ENCODE measurements at places on chromosomes 2 and 18. TPM values are rescaled to one million over a fixed set of nuclear protein-coding genes. Genes with fewer than 3 reads are reported as not detected.

- no peak overlapping the region for H3K4me3 ChIP-seq
- no peaks in the 10 kb centered on the region for H3K4me1 ChIP-seq
- H3K27ac ChIP-seq: no peak overlapping the region
- no peak for DNase-seq
Observed at GRCh38 chr2:157345647-157346389, 20.2 kb upstream of the ERMN start.

Gene LHCGR
- total RNA-seq: not detected

DNA sequence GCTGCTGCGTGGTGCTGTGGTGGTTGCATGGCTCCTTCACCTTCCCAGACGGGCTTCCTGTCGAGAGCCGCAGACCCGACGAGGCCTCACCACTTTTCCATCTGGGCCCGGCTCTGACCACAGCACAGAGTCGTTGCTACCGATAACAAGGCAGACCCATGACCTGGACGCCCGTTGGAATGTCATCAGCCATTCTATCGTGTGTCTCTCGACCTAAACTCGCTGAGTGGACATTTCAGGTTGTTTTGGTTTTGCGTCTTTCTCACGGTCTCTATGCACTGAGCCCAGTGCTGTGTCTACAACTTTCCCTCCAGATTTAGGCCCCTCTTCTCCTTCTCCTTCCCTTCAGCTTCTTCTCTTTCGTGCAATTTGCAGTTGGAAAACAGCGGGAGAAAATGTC, 204.7 kb upstream of the TPO start:
- H3K36me3 ChIP-seq: no peaks in the 10 kb centered on the region
- H3K27ac ChIP-seq: no peak overlapping the region
- H3K4me1 ChIP-seq: no peaks in the 10 kb centered on the region
- H3K4me3 ChIP-seq: no peak overlapping the region
- DNase-seq: no peak
- H3K27me3 ChIP-seq: no peaks in the 10 kb centered on the region

DNA sequence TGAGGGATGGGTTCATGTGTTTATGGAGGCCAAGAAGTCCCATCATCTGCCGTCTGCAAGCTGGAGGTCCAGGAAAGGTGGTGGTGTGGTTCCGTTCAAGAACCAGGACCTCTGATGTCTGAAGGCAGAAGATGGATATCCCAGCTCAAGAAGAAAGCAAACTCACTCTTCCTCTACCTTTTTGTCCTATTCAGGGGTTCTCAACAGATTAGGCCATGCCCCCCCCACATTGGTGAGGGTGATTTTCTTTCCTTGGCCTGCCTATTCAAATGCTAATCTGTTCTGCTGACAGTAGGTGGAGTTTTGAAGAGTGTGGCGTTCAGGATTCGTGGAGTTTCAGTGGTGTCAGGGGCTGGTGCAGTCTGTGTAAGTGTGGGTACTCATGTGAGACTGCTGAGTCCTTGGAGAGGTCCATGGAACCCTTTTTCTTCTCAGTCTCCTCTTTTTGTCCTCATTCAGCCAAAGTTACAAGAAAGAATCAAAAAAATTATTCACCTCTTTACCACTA, 5.9 kb downstream of the MSL3B start:
- H3K27ac ChIP-seq: no peak overlapping the region
- no peak for DNase-seq
- no peaks in the 10 kb centered on the region for H3K36me3 ChIP-seq
- H3K4me1 ChIP-seq: no peaks in the 10 kb centered on the region

Gene RSAD2
- 11.3 TPM for total RNA-seq

GRCh38 chr2:120293096-120294007, 40.7 kb downstream of the RALB start:
- H3K27me3 ChIP-seq: no peaks in the 10 kb centered on the region
- H3K4me1 ChIP-seq: peaks cover 18% of the 10 kb centered on the region
- DNase-seq: no peak
- peak overlapping the region; percentile 19 for H3K27ac ChIP-seq

Gene SCG2
- total RNA-seq: not detected

GRCh38 chr2:237968048-237968862, 1.4 kb downstream of the UBE2F start:
- H3K27ac ChIP-seq: peak overlapping the region; percentile 83
- H3K27me3 ChIP-seq: no peaks in the 10 kb centered on the region
- H3K4me1 ChIP-seq: peaks cover 27% of the 10 kb centered on the region
- peak overlapping the region; percentile 92 for H3K4me3 ChIP-seq
- no peak for DNase-seq

GRCh38 chr2:8659092-8659734, 22.6 kb upstream of the ID2 start:
- H3K36me3 ChIP-seq: no peaks in the 10 kb centered on the region
- H3K4me1 ChIP-seq: no peaks in the 10 kb centered on the region
- H3K4me3 ChIP-seq: no peak overlapping the region
- no peak for DNase-seq
- no peak overlapping the region for H3K27ac ChIP-seq

Gene IL18RAP
- total RNA-seq: 8.0 TPM

- H3K36me3 ChIP-seq: no peaks in the 10 kb centered on the region
- no peak overlapping the region for H3K27ac ChIP-seq
- DNase-seq: no peak
- H3K27me3 ChIP-seq: no peaks in the 10 kb centered on the region
- peaks cover 28% of the 10 kb centered on the region for H3K4me1 ChIP-seq
Observed at GRCh38 chr2:102230410-102230909, 43.6 kb downstream of the IL1RL2 start.

Gene PIAS2
- 33.5 TPM for total RNA-seq

Gene BCL2L11
- 48.7 TPM for total RNA-seq

DNA sequence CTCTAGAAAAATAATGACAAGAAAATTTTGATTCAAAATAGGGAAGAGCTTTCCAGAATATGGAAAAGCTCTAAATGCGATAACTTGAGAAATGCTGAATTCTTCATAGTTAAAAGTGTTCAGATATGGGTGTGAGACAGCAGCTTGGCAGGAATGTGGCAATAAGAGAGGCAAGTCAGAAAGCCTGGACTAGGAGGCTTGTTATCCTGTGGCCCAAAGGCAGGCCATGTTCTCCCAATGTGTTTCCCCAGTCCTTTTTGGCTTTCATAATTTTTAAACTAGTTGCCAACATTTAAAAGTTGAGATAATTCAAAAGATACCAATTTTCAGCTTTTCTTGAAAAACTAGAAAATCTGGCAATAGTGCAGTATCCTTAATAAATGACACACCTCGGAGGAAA, 366.3 kb upstream of the FANCL start:
- no peak overlapping the region for H3K4me3 ChIP-seq
- H3K36me3 ChIP-seq: no peaks in the 10 kb centered on the region
- H3K4me1 ChIP-seq: no peaks in the 10 kb centered on the region
- H3K27me3 ChIP-seq: no peaks in the 10 kb centered on the region
- no peak for DNase-seq

DNA sequence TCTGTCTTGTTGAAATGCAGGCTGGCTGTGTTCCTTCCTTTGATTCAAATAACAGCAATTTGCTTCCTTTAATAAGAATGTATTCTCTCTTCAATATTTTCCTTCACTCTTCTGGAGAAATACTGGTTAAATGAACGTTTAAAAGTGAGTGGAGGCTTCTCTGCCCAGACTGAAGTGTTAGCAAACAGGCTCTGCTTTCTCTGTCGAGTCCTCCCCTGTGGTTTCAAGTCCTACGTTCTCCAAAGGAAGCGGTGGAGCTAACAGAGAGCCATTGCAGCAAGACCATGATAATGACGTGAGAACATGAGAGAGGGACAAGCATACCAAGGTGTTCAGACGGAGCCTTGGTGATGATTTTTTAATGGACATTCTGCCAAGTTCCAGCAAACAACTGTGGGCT, 26.2 kb upstream of the PID1 start:
- no peak overlapping the region for H3K4me3 ChIP-seq
- DNase-seq: no peak
- H3K27ac ChIP-seq: peak overlapping the region; percentile 51
- H3K27me3 ChIP-seq: no peaks in the 10 kb centered on the region
- peaks cover 3% of the 10 kb centered on the region for H3K4me1 ChIP-seq

DNA sequence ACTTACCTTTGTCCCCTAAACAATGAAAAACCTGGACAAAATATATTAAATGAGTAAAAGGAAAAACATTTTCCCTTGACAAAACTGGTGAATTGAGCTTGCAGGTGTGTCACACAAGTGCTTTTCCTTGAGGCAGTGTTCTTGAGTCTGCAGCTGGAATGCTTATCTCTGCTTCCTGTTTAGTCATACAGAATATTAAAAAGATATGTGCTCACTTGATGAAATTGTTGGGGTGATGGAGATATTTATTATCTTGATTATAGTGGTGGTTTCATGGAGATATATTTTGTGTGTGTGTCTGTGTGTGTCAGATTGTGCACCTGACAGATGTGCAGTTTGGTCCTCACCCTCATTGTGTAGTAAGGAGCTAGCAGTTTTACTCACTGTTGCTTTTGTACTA, 3.3 kb downstream of the TAF1B start:
- no peak overlapping the region for H3K27ac ChIP-seq
- no peak for DNase-seq
- H3K27me3 ChIP-seq: no peaks in the 10 kb centered on the region
- no peak overlapping the region for H3K4me3 ChIP-seq

- H3K27me3 ChIP-seq: no peaks in the 10 kb centered on the region
- DNase-seq: no peak
- no peak overlapping the region for H3K4me3 ChIP-seq
- no peak overlapping the region for H3K27ac ChIP-seq
- H3K36me3 ChIP-seq: peaks cover 100% of the 10 kb centered on the region
- H3K4me1 ChIP-seq: no peaks in the 10 kb centered on the region
Observed at GRCh38 chr18:74509856-74510769, 13.9 kb downstream of the CNDP2 start.

GRCh38 chr2:151782378-151783132, 45.7 kb downstream of the ARL5A start:
- no peak for DNase-seq
- no peaks in the 10 kb centered on the region for H3K27me3 ChIP-seq
- H3K36me3 ChIP-seq: peaks cover 7% of the 10 kb centered on the region

- no peak overlapping the region for H3K27ac ChIP-seq
- no peak overlapping the region for H3K4me3 ChIP-seq
- no peaks in the 10 kb centered on the region for H3K36me3 ChIP-seq
- no peaks in the 10 kb centered on the region for H3K27me3 ChIP-seq
- DNase-seq: no peak
Observed at GRCh38 chr2:30927465-30928075, 120.3 kb upstream of the CAPN13 start.

DNA sequence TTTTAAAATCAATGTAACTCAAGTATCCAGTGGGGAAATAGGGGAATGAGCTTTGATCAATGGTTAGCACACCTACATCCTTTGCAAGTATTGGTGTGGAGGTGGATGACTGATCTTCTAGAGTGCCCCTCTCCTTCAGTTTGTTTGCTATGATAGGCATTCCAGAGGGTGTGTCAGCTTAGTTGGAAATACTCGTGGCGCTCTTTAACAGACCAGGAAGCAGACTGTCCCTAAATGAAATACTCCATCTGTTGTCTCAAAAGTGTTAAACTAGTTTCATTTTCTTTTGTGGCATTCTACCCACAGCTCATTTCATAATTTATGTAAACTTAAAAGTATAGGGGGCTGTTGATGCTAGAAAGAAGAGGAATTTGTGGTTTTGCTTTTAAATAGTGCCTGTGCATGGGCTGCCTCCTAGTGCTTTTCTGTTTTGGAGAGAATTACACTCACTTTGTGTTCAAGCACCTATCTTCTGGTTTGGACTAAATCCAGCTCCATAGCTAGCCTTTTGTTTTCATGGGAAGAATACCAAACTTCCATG, 66.2 kb downstream of the STAT1 start:
- DNase-seq: no peak
- H3K4me3 ChIP-seq: no peak overlapping the region
- no peaks in the 10 kb centered on the region for H3K27me3 ChIP-seq
- no peaks in the 10 kb centered on the region for H3K36me3 ChIP-seq
- H3K27ac ChIP-seq: peak overlapping the region; percentile 59

Gene ADAM23
- 1.9 TPM for total RNA-seq

GRCh38 chr18:21996351-21996826, 173.0 kb upstream of the GATA6 start:
- H3K27ac ChIP-seq: peak overlapping the region; percentile 54
- no peak for DNase-seq
- H3K4me1 ChIP-seq: peaks cover 14% of the 10 kb centered on the region
- H3K27me3 ChIP-seq: no peaks in the 10 kb centered on the region

GRCh38 chr2:191385416-191386160, 140.4 kb downstream of the MYO1B start:
- H3K27me3 ChIP-seq: no peaks in the 10 kb centered on the region
- no peak for DNase-seq
- peak overlapping the region; percentile 19 for H3K27ac ChIP-seq
- no peak overlapping the region for H3K4me3 ChIP-seq
- peaks cover 13% of the 10 kb centered on the region for H3K4me1 ChIP-seq

Gene ANKRD62
- total RNA-seq: 6.3 TPM

Gene CNGA3
- total RNA-seq: 0.61 TPM

DNA sequence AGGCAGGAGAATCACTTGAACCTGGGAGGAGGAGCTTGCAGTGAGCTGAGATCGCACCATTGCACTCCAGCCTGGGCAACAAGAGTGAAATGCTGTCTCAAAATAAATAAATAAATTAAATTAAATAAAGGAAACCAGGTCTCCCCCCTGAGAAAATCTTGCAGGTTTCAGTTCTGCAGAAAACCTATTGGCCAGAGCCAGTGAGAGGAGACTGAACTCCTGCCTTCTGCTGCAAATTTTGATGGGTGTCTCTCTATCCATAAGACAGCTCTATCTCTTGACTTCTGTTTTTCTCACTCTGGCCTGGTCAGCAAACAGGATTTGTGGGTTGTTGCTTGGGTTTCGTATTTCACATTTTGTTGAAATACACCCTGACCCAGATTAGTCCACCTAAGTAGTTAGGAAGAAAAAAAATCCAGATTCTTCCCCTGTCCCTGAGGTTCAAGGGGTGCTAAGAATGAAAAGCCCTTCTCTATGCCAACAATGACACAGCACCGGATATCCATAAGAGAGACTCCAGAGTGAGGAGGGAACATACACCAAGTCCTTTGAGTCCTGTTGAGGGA, 86.7 kb upstream of the MAP4K4 start:
- no peak for DNase-seq
- H3K27me3 ChIP-seq: no peaks in the 10 kb centered on the region
- H3K27ac ChIP-seq: no peak overlapping the region
- no peaks in the 10 kb centered on the region for H3K4me1 ChIP-seq

GRCh38 chr18:27673861-27674260, 488.8 kb upstream of the CHST9 start:
- no peak overlapping the region for H3K27ac ChIP-seq
- no peaks in the 10 kb centered on the region for H3K27me3 ChIP-seq
- H3K36me3 ChIP-seq: no peaks in the 10 kb centered on the region
- H3K4me3 ChIP-seq: no peak overlapping the region

DNA sequence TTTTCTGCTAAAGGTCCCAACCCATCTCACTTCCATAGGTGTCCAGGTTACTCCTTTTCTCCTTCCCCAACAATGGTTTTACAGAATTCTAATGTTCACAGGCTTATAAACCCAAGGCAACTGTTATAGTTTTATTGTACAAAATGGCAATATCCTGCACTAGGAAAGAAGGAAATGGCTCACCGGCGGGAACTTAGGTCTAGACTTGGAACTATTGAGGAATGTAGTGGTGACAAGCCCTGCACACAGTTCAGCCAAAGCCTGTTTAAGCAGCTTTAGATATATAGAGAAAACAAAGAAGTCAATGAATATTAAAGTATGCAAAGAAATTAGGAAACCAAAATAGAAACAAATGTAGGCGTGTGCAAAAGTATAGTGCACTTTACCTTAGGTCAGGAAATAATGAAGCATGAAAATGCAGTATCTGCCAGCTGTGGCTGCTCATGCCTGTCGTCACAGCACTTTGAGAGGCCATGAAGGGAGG, 22.7 kb upstream of the KCNG3 start:
- H3K4me3 ChIP-seq: no peak overlapping the region
- H3K4me1 ChIP-seq: no peaks in the 10 kb centered on the region
- H3K36me3 ChIP-seq: no peaks in the 10 kb centered on the region
- no peaks in the 10 kb centered on the region for H3K27me3 ChIP-seq
